ENCODE measurements at places on chromosomes 2 and 18. TPM values are rescaled to one million over a fixed set of nuclear protein-coding genes. Genes with fewer than 3 reads are reported as not detected.

Gene DCC
- 2.5 TPM for total RNA-seq

Gene CCDC85A
- 0.66 TPM for total RNA-seq

Gene ALPP
- total RNA-seq, result under 0.01 TPM

Gene LINC00305
- total RNA-seq, result not detected

Gene UGT1A10
- not detected for total RNA-seq

Gene ADI1
- total RNA-seq, result 66.0 TPM

Gene SLC8A1
- total RNA-seq, result 80.3 TPM

Gene ALLC
- not detected for total RNA-seq

Gene OR6B2
- not detected for total RNA-seq

Gene ZSCAN30
- total RNA-seq, result 21.7 TPM

Gene CAPG
- 347 TPM for total RNA-seq

Gene ALPI
- not detected for total RNA-seq

Gene SCN2A
- total RNA-seq, result 7.8 TPM

Gene LAMA3
- total RNA-seq, result 7.4 TPM

Gene ACTR3
- 219 TPM for total RNA-seq

Gene UPP2
- total RNA-seq, result not detected

Gene DSC2
- not detected for total RNA-seq

Gene CRYBA2
- total RNA-seq, result not detected

Gene IFIH1
- total RNA-seq, result 11.1 TPM

Gene VWC2L
- not detected for total RNA-seq

Gene SPATS2L
- 102 TPM for total RNA-seq

Gene TMEM163
- not detected for total RNA-seq

Gene SERPINB3
- total RNA-seq, result not detected

Gene STAT4
- 1.2 TPM for total RNA-seq

Gene GORASP2
- 34.6 TPM for total RNA-seq

Gene CRYGD
- total RNA-seq, result not detected

Gene UGT1A5
- total RNA-seq, result not detected

Gene GAD1
- total RNA-seq, result 0.33 TPM

Gene CD8A
- total RNA-seq, result not detected

Gene TUBA3E
- not detected for total RNA-seq

Gene UGT1A4
- not detected for total RNA-seq

Gene PRKD3
- 83.8 TPM for total RNA-seq

Gene IL1A
- total RNA-seq, result 0.33 TPM

Gene TEKT4
- not detected for total RNA-seq

Gene SLC25A52
- total RNA-seq, result 0.17 TPM

Gene NCKAP5
- 3.5 TPM for total RNA-seq

Measured in smooth muscle cell of trachea (primary cell).